CD4-positive, alpha-beta T cell (primary cell): ENCODE measurements at places on chromosomes 11 and 22. TPM values are rescaled to one million over a fixed set of nuclear protein-coding genes. Genes with fewer than 3 reads are reported as not detected.

POU2AF1 gene
- 0.52 TPM for total RNA-seq

- no peak for DNase-seq
Measured at GRCh38 chr11:17434108-17434507, 42.5 kb downstream of the ABCC8 start.

DNA sequence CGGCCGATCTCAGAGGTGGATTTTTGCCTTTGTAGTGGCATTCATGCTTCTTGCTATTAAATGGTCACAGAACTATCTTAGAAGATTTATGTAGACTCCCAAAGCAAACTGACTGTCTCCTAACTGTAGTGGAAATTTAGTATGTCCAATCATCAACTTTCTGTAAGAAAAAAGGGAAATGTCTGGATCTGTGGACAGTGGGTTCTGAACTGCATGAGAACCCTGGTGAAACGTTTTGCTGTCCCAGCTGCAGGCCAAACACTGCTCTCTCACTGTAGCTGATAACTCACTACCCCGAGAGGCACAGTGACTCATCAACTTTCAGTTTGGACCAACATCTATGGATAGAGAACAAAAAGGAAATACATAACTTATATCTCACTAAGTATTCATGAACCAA lies 387.1 kb downstream of the SOX6 start:
- DNase-seq: no peak

GRCh38 chr11:123695231-123695630 lies 40.8 kb upstream of the SCN3B start:
- no peak for DNase-seq

DNA sequence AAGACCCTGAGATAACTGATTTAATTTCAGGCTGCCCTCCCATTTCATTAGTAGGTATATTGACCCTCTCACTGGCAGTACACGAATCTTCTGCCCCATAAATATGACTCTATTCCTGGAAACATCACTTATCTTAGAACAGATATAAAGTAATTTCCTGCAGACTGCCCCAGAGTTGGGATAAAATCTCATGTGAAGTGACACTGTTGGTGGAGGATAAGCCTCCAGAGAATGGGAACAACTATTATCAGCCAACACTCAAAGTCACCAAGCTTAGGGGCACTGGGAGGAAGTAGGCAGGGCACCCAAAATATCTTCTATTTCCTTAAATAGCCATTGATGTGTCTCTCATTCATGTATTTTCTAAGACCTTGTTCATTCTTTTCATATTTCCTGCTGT lies 8.2 kb downstream of the OR51B5 start:
- DNase-seq: no peak

- DNase-seq: no peak
Measured at GRCh38 chr11:120179057-120179672, 31.7 kb upstream of the OAF start.

GRCh38 chr11:127962416-127962815 lies 624.9 kb downstream of the ETS1 start:
- DNase-seq: no peak
